Hematopoietic multipotent progenitor cell treated with erythropoietin and hydrocortisone succinate and interleukin-3 and kit ligand, for 4 days (in vitro differentiated cells): ENCODE measurements at places on chromosomes 7 and 10.

- DNase-seq, result no peak
Measured at GRCh38 chr7:49639808-49640207, 133.6 kb upstream of the VWC2 start.

- DNase-seq, result no peak
Measured at GRCh38 chr7:99137411-99138180, 6.3 kb downstream of the SMURF1 start.

GRCh38 chr10:124672181-124672638, 72.0 kb downstream of the FAM53B start:
- no peak for DNase-seq

DNA sequence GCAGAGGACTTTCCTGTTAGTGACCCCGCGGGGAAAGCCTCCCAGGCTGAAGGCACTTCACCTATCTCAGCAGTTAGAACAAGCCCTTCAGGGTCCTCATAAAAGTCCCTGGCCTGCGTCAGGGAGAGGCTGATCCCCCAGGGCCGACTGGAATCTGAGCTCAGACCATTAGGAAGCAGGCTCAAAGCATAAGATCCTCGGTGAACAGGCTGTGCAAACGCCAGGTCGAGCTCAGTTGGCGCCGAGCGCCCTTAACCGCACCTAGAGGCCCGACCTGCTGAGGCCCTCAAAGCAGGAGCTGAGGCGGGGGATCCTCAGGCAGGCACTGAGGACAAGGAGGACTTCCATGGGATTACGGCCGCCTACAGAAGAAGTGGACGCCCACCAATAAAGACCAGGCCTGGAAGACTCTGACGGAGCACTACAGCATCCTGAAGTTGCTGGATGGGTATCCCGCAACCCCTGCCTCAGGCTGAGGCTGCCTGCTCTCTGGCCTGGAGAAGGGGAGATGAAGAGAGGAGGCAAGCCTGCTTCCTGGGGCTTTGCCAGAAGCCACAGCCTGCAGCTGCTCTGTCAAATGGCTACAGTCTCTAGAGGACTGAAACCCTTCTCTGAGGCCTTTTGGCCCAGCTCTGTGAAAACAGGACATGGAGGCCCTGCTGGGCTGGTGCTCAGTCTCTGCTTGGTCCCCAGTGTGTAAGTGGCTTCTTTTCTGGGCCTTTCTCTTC, 29.9 kb downstream of the LIPJ start:
- no peak for DNase-seq

- DNase-seq, result no peak
Measured at GRCh38 chr7:153322991-153323390, 563.4 kb downstream of the ACTR3B start.

- peak; percentile 63 for DNase-seq
Measured at GRCh38 chr10:21522631-21523406, 2.7 kb downstream of the SKIDA1 start.

- DNase-seq, result no peak
Measured at GRCh38 chr7:125876431-125876830, 946.8 kb upstream of the POT1 start.

- no peak for DNase-seq
Measured at GRCh38 chr10:125407000-125407502, 246.7 kb upstream of the CTBP2 start.

DNA sequence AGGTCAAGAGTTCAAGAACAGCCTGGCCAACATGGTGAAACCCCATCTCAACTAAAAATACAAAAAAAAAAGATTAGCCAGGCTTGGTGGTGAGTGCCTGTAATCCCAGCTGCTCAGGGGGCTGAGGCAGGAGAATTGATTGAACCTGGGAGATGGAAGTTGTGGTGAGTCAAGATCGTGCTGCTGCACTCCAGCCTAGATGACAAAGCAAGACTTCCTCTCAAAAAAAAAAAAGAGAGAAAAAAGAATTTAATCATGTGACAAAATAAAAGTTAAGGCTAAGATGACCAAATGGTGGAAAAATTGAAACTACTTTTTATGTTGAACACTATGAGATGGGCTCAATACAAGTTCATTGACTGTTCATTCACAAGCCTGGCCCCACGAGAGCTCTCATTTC, 141.1 kb upstream of the WDR11 start:
- DNase-seq, result no peak

GRCh38 chr7:143325240-143325639, 9.3 kb downstream of the CLCN1 start:
- DNase-seq, result no peak

DNA sequence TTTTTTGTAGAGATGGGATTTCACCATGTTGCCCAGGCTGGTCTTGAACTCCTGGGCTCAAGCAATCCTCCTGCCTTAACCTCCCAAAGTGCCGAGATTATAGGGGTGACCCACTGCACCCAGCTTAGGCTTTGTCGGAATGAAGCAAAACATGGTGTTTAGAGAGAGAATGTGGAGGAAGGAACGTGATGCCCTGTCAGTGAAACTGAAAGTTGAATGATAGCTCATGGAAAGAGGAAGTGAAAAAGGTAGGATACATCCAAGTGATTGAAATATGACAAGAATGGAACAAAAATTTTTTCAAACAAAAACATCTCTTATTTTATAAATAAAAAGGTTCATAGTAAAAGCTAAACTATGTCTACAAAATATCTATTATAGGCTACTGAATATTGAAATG, 5.9 kb downstream of the AKAP9 start:
- peak; percentile 42 for DNase-seq

DNA sequence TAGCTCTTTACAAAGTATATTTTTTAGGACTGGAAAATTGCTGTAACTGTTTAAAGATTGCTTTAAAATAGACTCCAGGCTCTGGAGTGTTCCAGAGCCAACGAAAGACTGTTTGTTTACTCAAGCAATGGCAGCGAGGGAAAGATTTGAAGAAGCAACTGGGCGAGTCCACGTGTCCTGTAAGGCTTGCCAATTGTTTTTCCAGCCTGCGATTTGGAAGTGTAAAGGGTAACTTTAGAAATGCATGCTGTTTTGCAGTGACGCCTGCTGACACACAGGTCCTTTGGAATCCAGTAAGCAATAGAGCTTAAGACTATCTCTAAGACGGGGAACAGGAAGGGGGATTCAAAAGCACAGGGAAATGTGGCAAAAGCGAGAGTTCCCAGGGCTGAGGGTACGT, 55.8 kb downstream of the TACC2 start:
- DNase-seq, result no peak

GRCh38 chr10:93452143-93452542, 30.0 kb downstream of the MYOF start:
- no peak for DNase-seq

GRCh38 chr7:610531-611280, 91.1 kb upstream of the PDGFA start:
- DNase-seq, result peak; percentile 53

DNA sequence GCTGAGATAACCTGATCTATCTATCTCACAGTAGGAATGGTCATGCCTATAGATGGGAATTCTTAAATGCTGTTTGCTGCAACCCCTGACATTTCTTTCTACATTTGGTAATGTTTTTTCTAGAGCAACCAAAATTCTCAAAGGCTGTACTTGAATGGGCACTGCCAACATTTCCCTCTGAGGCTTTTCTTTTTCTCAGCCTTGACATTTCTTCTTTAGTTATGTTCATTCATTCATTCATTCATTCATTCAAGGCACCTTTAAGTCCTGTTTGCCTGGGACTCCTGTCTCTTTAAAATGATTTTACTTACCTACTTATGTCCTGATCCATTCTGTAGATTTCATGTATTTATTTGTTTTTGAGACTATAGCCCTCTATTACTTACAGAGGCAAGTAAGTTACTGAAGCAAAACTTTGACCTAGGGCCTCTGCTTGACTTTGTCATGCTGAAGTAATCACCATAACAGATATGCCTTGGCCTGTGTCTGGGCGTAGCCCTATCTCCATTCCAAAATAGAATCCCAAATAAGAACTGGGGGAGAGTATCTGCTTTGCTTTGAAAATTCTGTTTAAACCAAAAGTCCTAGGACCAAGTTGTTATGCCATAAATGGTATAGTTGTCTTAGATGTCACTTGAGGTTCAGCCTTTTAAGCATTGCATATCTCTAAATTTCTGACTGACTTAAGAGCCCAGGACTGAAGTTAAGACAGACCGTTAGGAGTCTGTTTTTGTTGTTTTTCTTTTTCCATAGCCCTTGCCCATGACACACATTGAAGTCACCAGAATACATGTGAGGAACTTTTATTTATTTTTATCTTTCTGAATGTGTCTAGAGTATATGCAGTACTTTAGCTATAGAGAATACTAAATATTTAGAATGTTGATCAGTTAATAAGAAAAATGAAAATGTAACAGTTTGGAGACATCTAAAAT, 59.2 kb downstream of the AKAP9 start:
- DNase-seq, result no peak

- no peak for DNase-seq
Measured at GRCh38 chr10:121495719-121496118, 102.5 kb downstream of the FGFR2 start.

DNA sequence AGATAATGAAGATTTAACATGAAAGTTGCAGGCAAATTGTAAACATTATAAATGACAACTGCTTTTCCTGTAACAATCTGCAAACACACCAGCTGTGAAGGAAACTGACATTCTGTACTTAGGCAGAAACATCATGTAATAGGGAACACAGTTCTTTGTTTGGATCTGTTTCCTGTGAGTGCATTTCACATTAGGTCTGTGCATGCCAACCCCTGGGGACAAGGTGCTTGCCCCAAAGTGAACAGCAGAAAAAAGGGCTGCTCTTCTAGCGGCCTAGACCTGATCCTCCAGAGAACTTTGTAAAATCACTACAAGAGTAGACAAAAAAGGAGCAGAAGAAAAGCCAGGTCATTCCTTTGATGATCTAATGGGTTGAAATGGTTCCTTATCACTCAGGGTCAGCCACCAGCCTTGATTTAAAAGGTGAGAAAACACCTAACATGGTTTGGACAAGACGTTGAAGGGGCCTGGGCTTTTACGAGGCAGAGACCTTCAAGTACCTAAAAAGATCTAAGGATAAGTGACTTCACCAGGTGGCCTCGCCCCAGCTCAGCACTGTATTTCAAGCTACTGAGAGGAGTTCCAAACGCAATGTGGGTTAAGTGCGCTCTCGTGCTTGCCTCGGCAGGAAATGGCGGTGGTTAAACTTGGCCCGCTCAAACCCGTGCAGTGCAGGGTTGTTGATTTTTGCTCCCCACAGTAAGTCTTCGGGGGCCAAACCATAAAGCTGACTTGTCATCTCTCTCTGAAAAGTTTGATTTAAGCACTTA, 249.7 kb downstream of the CREB5 start:
- DNase-seq, result no peak

GRCh38 chr7:46725136-46725535, 804.1 kb upstream of the IGFBP3 start:
- no peak for DNase-seq

GRCh38 chr7:42233171-42233570, 3.8 kb downstream of the GLI3 start:
- no peak for DNase-seq

- DNase-seq, result no peak
Measured at GRCh38 chr7:80027611-80028173, 106.9 kb upstream of the GNAI1 start.

GRCh38 chr10:72229261-72230251, 13.5 kb upstream of the ASCC1 start:
- no peak for DNase-seq

DNA sequence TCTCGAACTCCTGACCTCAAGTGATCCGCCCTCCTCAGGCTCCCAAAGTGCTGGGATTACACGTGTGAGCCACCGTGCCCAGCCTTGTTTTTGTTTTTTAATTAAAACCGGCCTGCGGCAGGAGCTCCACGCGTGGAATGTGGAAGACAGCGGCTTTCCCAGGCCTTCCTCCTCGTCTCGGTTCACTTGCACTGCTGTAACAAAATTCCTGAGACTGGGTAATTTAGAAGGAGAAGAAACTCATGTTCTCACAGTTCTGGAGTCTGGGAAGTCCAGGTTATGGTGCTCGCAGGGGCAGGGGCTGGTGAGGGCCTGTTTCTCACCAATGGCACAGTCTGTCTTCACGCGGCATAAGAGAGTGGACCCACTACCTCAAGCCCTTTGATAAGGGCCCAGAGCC, 14.4 kb upstream of the CRYGN start:
- no peak for DNase-seq

GRCh38 chr10:99523251-99523773, 9.4 kb upstream of the NKX2-3 start:
- peak; percentile 52 for DNase-seq

DNA sequence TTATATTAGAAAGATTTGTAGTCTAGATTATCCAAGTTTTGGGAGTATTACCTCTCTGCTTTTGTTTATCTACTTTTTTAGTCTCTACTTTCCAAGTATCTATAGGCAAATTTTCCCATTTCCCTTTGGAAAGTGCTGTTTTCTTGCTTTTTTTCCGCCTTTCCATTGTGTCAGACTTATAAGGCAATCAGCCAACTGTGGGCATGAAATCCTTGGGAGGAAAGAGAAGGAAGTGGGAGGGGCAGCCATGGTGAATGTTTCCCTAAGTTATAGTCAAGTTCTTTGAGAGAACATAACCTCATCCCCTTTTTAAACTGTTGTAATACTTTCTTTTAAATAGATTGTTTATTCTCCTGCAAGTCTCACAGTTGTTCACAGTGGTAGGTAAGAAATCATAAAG, 52.6 kb downstream of the PTEN start:
- DNase-seq, result no peak

DNA sequence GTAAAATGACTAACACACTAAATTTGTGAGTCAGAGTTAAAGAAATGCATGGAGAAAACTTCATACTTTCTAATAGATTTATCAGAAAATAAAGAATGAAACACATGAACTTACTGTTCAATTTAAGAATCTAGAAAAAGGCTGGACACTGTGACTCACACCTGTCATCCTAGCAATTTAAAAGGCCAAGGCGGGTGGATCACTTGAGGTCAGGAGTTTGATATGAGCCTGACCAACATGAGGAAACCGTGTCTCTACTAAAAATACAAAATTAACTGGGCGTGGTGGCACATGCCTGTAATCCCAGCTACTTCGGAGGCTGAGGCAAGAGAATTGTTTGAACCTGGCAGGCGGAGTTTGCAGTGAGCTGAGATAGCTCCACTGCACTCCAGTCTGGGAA, 1106.2 kb upstream of the LRRN3 start:
- DNase-seq, result no peak

- no peak for DNase-seq
Measured at GRCh38 chr10:129397198-129397974, 69.7 kb upstream of the MGMT start.

GRCh38 chr7:155533120-155533826, 13.1 kb downstream of the CNPY1 start:
- no peak for DNase-seq

GRCh38 chr10:101897633-101898032, 54.0 kb upstream of the KCNIP2 start:
- peak; percentile 44 for DNase-seq

DNA sequence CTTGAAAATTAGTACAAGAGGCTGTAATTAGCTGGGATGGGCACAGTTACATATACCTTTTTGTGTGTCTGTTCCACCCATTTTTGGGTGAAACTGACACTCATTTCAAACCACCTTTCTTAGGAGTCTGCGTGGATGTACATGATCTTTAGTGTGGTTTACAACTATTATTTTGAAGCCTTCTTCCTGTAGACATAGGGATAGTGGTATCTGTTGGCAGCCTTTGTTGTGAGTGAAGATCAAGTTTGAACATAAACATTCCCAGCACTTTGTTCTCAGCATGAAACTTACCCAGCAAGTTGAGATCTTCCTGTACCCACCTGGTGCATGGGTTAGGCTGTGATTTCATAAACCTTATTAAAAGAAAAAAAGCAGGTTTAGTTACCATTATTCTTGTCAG, 2.0 kb downstream of the BAG3 start:
- DNase-seq, result no peak
